ENCODE measurements at places on chromosomes 11 and 22. TPM values are rescaled to one million over a fixed set of nuclear protein-coding genes. Genes with fewer than 3 reads are reported as not detected.

DNA sequence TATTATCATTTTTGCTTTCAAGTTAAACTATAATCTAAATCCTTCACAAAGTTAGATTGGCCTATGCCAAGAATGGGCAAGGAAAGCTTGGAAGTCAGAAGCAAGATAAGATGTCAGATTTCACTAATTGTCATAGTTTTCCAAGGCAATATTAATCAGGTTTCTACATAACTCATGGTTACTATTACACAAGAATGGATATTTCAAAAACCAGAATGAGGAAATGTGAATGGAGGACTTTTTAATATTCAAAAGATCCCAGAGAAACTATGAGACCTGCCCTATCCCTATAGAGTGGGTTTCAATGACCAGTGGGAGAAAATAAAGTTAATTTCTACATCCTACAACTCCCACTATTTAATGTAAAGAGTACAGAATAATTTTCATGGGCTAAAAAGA lies 203.2 kb downstream of the CASP12 start:
- H3K27me3 ChIP-seq = no peaks in the 10 kb centered on the region
- DNase-seq = no peak
- H3K36me3 ChIP-seq = no peaks in the 10 kb centered on the region
- H3K27ac ChIP-seq = no peak overlapping the region
- no peaks in the 10 kb centered on the region for H3K4me1 ChIP-seq
- H3K4me3 ChIP-seq = no peak overlapping the region

The CELSR1 gene
- 12.2 TPM for total RNA-seq

DNA sequence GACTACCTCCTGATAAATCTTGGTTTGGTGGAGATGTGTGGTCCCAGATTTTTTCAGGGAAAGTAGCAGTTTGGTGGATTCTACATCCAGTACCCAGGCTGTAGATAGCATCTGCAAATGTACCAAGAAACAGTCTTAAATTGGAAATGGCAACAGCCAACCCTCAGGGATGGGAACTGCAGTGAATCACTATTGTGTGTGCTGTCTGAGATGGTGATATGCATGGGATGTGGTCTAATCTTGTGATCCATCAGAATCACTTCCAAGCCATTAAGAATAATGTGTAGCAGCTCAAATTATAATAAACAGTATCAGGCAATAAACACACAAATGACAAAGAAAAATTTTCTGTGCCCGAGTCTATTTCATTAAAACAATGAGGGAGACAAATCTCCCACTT lies 3.4 kb downstream of the OLFML1 start:
- no peak overlapping the region for H3K4me3 ChIP-seq
- no peaks in the 10 kb centered on the region for H3K36me3 ChIP-seq
- H3K4me1 ChIP-seq = 0 out of 2 replicates have a peak, but pooled peaks cover 2% of the 10 kb centered on the region
- no peak for DNase-seq

DNA sequence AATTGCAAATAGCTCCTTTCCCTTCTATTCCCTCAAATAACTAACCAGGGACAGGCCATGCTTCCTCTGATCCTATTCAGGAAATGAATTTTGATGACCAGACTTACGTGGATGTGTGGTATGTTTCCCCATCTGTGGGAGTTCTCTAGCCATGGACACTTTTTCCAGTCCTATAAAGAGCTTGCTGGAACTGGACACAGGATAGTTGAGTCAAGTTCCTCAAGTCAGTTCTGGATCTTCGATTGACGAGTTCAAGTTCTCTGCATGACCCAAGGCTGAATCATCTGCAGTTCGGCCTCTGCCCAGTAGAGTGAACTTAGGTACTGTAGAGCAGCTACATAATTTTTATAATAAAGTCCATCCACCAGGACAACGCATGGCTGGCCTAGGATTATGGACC lies 52.7 kb upstream of the CCND1 start:
- no peak overlapping the region for H3K27ac ChIP-seq
- H3K36me3 ChIP-seq = no peaks in the 10 kb centered on the region
- H3K4me3 ChIP-seq = no peak overlapping the region
- H3K27me3 ChIP-seq = no peaks in the 10 kb centered on the region
- no peak for DNase-seq
- H3K4me1 ChIP-seq = no peaks in the 10 kb centered on the region

DNA sequence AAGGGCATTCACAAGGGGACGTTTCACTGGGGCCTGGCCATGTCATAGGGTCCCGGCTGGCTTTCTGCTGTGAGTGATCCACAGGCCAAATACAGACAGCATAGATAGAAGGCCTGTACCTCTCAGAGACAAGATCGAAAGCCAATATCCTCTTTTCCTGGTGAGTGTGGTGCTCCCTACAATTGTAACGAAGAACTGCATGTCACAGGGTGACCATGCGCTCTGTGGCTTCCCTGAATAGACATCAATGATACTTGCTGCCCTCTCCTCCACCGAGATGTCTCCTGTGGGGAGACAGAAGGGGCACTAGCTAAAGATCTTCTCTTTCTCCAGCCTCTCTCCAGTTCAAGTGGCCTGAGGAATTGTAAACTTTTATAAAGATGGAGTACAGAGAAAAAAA lies 226.1 kb upstream of the POU2AF2 start:
- H3K4me3 ChIP-seq = no peak overlapping the region
- no peaks in the 10 kb centered on the region for H3K36me3 ChIP-seq
- H3K27me3 ChIP-seq = no peaks in the 10 kb centered on the region
- DNase-seq = no peak

- no peaks in the 10 kb centered on the region for H3K36me3 ChIP-seq
- DNase-seq = no peak
- H3K27me3 ChIP-seq = no peaks in the 10 kb centered on the region
- H3K4me1 ChIP-seq = no peaks in the 10 kb centered on the region
- no peak overlapping the region for H3K4me3 ChIP-seq
- H3K27ac ChIP-seq = no peak overlapping the region
Measured at GRCh38 chr11:46254133-46254491, 23.4 kb upstream of the CREB3L1 start.

DNA sequence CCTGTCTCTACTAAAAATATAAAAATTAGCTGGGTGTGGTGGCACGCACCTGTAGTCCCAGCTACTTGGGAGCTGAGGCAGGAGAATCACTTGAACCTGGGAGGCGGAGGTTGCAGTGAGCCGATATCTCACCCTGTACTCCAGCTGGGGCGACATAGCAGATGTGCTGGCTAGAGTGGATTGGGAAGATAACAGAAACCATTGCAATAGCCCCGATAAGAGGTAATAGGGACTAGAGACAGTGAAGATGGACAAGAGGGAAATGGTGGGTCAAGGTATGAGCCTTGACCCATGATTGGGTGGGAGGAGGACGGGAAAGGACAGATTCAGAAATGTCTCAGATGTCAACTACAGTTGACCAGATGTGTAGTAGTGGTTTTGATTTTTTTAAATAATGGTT lies 6.1 kb downstream of the SWAP70 start:
- H3K4me3 ChIP-seq = no peak overlapping the region
- no peak for DNase-seq
- H3K4me1 ChIP-seq = no peaks in the 10 kb centered on the region
- H3K27ac ChIP-seq = no peak overlapping the region

The ANO1 gene
- total RNA-seq = 5.0 TPM

The CALCB gene
- total RNA-seq = 3.0 TPM

- H3K27me3 ChIP-seq = no peaks in the 10 kb centered on the region
- no peak for DNase-seq
- H3K4me3 ChIP-seq = no peak overlapping the region
- H3K27ac ChIP-seq = no peak overlapping the region
Measured at GRCh38 chr11:88494848-88495247, 157.3 kb upstream of the CTSC start.

The OR56A1 gene
- 0.09 TPM for total RNA-seq

- H3K27ac ChIP-seq = no peak overlapping the region
- H3K36me3 ChIP-seq = no peaks in the 10 kb centered on the region
- no peaks in the 10 kb centered on the region for H3K4me1 ChIP-seq
Measured at GRCh38 chr11:115802641-115803040, 298.4 kb upstream of the CADM1 start.

GRCh38 chr11:102111787-102112508 lies 1.7 kb downstream of the YAP1 start:
- no peaks in the 10 kb centered on the region for H3K4me1 ChIP-seq
- peak overlapping the region; percentile 88 for H3K4me3 ChIP-seq
- peak overlapping the region; percentile 97 for H3K27ac ChIP-seq
- no peaks in the 10 kb centered on the region for H3K27me3 ChIP-seq
- no peaks in the 10 kb centered on the region for H3K36me3 ChIP-seq
- no peak for DNase-seq

The FADS1 gene
- 115 TPM for total RNA-seq

The GAL3ST3 gene
- 21.1 TPM for total RNA-seq

The OR2AT4 gene
- not detected for total RNA-seq

DNA sequence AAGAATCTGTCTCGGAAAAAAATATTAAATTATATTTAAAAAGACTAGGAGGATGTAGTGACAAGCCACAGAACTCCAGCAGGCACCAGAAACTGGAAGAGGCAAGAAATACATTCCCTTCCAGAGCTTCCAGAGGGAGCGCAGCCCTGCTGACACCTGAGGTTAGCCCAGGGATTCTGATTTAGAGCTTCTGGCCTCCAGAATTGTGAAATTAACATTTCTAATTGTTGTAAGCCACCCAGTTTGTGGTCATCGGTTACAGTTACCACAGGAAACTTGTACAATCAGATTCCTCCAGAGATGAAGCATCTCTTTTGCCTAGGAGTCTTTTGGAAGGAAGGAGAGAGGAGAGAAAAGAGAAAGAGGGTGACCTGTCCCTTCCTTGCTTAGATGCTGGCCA lies 6.4 kb upstream of the UBASH3B start:
- peaks cover under 1% of the 10 kb centered on the region for H3K27me3 ChIP-seq
- H3K36me3 ChIP-seq = no peaks in the 10 kb centered on the region
- DNase-seq = no peak
- no peak overlapping the region for H3K4me3 ChIP-seq
- no peak overlapping the region for H3K27ac ChIP-seq

GRCh38 chr11:2086239-2087040 lies 52.7 kb downstream of the IGF2 start:
- H3K4me1 ChIP-seq = no peaks in the 10 kb centered on the region
- no peak overlapping the region for H3K4me3 ChIP-seq
- no peaks in the 10 kb centered on the region for H3K27me3 ChIP-seq
- no peak for DNase-seq

Measured in H1 (cell line).